Hematopoietic multipotent progenitor cell treated with erythropoietin and hydrocortisone succinate and interleukin-3 and kit ligand, for 17 days (in vitro differentiated cells): ENCODE measurements at places on chromosomes 3 and 15.

GRCh38 chr3:164200053-164200823 is 878.1 kb downstream of the SI start:
- DNase-seq: no peak

GRCh38 chr15:53563627-53564026 is 195.8 kb downstream of the WDR72 start:
- DNase-seq: no peak

- no peak for DNase-seq
Measured at GRCh38 chr3:48684480-48685143, 1.1 kb downstream of the NCKIPSD start.

GRCh38 chr3:123353227-123353849 is 95.6 kb downstream of the ADCY5 start:
- DNase-seq: no peak

GRCh38 chr3:27354161-27354560 is 15.0 kb downstream of the NEK10 start:
- no peak for DNase-seq
